Mononuclear cell (primary cell): ENCODE measurements at places on chromosomes 6 and 20. TPM values are rescaled to one million over a fixed set of nuclear protein-coding genes. Genes with fewer than 3 reads are reported as not detected.

DNPH1 gene
- 14.7 TPM for total RNA-seq

SIRPB1 gene
- 22.8 TPM for total RNA-seq

C20orf202 gene
- not detected for total RNA-seq

KCNK15 gene
- under 0.01 TPM for total RNA-seq

SYTL3 gene
- 35.7 TPM for total RNA-seq

HEY2 gene
- total RNA-seq = 0.10 TPM

SAMD3 gene
- total RNA-seq = 88.1 TPM
